ENCODE measurements at places on chromosomes 4 and X.

DNA sequence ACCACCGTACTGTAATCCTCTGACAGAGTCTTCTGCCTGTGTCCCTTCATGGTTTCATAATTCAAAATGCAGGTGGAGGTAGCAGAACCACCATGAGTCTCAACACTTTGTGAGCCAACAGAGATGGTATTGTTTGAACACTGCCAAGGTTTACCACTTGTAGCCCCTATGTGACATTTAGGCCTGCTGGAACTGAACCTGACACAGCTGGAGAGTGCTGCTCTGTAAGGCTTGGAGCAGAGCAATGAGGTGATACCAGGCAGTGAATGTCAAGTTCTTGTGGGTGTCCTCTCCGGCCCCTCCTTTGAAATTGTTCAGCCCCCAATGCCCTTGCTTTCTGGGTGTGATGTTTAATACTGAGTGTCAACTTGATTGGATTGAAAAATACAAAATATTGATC lies 1042.9 kb downstream of the ARAP2 start:
- DNase-seq: no peak

DNA sequence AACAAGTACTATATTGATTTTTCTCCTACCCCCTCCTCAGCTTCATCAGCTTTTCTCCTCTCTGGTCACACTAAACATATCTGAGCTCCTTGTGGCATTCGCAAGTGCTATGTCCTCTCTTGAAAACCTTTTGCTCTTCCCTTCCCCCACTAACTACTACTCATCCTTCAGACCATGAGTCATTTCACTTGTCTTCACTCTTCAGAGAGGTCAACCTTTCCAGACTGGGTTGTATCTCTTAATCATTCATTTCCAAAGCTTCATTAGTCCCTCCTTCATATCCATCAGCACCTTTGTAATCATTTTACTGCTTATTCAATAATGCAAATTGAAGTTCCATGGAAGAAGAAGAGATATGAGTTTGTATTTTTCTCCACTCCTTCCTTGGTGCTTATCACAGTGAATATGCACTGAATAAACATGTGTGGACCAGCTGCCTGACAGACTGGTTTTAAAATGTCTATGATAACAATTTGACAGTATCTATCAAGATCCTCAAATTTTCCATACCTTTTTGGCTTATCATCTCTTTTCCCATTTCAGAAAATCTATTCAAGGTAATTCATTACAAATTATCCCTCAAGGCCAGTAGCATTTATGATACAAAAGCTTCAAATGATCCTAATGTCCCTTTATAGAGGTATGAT lies 28.4 kb downstream of the DDX60L start:
- DNase-seq: no peak

DNA sequence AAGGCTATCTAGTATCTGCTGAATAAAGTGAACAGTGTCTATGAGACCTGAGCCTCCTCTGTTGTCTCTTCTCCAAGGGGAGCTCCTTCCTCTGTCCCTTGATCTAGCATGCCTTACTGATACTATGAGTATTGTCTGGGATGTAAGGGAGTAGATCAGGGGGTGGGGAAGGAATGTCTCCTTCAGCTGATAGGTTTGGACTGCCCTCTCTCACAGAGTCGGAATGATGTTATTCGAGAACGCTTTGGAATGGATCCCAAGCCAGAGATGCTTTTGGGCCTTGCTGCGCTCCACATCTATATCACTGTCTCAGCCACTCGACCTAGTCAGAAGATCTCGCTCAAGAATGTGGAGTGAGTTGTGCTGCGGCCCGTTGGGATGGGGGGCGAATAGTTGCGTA lies 68.3 kb upstream of the PRPS1 start:
- no peak for DNase-seq

DNA sequence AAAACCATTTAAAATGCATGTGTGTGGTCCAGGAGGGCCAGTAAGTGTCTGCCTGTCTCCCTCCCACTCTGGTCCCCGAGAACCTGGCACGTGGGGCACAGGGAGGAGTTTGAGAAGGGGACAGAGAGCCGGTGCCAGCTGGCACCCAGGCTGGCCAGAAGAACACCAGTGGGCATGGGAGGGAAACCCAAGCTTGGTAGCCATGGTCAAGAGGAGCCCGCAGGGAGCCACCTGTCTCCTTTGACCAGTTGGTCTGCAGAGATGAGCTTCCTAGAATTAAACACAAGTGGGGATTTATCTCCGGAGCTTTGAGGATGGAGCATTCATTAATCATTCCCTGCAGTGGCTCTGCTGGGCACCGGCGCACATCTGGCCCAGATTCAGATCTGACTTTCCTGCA lies 41.6 kb downstream of the HMX1 start:
- no peak for DNase-seq

DNA sequence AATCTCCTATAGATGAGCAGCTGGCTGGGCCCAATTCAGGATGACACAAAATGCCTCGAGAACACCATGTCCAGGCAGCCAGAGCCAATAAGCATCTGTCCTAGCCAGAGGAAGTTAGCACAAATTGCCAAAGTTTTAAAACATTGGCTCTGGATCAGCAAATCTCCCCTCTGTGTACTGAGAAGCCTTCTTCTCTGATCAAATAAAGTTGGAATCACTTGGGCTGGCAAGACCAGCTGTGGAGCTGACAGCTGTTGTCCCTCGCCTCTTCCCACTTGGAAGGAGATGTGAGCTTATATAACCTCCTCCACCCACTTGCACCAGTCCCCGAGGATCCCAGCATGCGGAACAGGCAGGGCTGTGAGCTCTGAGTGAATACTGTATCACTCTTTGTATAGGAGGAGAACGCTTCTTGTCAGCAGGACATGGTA lies 183.9 kb downstream of the OPHN1 start:
- DNase-seq: no peak

- DNase-seq: no peak
Observed at GRCh38 chr4:157023941-157024340, 52.0 kb upstream of the GLRB start.

DNA sequence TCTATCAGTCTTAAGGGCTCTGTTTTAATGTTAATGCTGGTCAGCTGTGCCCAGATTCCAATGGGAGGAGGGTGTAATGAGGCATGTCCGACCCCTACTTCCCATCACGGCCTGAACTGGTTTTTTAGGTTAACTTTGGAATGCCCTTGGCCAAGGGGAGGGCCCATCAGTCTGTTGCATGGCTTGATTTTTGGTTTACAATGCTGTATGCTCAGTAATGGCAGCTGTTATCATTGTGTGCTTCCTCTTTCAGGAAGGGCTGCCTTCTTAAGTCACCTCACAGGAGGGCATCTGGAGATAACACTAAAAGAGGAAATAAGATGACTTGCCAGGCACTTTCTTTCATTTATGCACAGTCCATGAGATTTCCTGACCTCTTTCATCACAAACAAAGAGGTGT lies 36.3 kb downstream of the ATXN3L start:
- no peak for DNase-seq

- DNase-seq: no peak
Observed at GRCh38 chr4:86243750-86244149, 116.1 kb downstream of the MAPK10 start.

DNA sequence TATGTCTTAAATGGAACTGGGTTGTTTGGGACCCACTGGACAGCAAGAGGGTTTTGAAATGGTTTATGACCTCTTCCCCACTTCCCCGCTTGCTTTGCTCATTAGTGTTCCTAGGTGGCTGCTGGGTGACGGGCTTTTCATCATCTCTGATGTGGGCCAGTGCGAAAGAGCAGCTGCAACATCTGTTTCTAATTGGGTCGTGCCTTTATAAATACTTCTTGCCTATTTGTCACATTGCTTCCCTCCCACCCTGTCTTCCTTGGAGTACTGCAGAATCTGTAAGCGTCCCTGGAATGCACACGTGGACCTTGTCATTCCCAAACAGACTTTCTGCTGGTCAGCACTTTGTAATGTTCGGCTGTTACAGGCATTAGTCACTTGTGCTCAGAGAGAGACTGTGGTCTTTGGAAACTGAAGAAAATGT lies 35.2 kb downstream of the SEPTIN11 start:
- no peak for DNase-seq

GRCh38 chrX:48573690-48574269 lies 504 bp upstream of the RBM3 start:
- no peak for DNase-seq

DNA sequence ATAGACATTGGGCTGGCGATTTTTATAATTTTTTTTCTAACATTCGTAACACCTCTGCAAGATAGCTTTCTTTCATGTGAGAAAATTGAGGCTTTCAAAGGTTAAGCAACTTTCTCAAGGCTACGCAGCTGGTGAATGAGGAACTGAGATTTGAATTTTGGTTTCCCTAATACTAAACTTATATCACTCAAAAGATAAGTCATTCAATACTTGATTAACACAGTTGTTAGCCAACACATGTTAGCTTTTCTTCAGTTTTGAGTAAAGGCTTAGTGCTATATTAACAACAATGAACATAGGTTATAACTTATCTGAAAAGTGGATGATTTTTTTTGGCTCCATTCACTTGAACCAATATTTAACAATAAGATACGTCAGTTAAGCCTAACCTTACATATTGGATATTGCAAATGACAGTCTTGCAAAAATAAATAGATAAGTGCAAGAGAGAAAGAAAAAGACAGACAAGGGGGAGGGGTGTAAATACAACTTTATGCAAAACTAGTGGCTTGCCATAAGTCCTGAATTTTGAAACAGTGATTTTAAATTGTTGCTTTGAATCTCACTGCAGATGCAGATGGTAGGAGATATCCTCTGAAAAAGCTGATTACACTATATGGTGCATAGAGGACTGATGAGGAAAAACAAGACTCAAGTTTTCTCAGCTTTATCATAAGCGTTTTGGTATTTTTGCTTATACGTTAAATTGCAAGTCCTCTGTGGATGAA lies 11.1 kb upstream of the GPM6A start:
- DNase-seq: no peak

- no peak for DNase-seq
Observed at GRCh38 chr4:119040694-119041185, 94.9 kb upstream of the MYOZ2 start.

GRCh38 chr4:57628004-57628403 lies 517.8 kb upstream of the IGFBP7 start:
- DNase-seq: no peak

DNA sequence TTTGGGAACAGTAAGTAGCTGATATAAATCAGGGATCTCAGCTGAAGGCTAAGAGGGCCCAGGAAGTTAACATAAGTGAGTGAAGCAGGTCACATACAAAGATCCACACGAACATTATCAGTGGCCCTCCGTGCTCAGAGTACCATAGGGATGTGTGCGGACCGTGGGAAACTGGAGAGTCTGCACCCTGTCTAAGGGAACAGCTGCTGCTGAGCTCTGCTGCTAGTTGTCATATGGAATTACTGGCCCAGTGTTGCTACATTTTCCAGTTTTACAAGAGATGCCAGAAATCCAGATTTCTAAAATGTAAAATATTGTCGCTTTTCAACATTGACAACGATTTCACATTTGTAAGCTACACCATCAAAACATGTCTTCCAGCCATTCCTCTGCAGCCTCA lies 90.5 kb downstream of the RTL5 start:
- DNase-seq: no peak

DNA sequence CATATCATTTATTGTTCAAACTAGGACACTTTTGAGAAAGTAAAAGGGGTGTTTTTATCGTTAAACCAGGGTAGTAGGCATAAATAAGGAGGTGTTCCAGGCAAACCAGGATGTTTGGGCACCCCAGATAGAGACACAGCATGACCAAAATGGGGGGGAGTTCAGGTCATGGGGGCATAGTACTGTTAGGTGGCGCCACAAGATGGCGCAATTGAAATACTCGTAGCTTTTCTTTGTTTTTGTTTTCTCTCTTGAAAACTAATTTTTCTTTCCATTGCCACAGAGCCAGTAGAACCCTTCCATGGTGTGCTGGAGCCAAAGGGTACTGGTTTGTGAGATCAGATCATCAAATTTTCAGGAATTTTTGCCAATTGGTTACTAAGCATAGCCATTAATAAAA lies 283.4 kb downstream of the BCOR start:
- peak; percentile 6 for DNase-seq

DNA sequence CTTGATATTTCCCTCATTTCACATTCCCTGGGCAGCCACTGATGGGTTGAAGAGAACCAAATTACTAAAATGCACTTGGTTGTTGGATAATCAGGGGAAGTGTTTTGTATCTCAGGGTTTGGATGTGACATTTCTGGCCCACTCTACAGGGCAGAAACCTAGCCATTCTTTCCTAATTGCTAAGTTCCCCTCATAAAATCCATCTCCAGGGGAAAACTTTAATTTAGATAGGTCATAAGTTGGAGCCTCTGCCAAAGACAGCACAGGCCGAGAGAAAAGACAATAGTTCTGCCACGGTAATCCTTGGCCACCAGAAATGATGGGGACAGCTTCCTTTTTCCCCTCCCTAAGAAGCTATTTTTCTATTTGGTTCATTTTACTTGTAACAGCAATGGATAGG lies 192.7 kb upstream of the C1QTNF7 start:
- no peak for DNase-seq

DNA sequence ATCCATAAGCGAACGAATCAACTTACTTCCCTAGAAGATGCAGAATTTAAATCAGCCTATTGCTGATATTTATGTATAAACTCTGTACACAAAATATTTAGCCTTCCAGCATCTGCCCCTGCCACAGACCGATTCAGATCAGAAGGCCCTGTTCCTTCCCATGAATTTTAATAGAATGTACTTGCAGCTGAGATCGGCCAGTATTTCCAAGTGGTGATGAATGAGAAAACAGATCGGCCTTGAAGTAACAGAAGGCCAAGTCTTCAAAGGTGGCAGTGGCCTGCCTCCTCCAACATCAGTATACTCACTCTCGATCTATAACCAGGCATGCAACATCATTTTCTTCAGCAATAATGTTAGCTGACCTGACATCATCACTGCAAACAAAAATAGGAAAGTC lies 66.4 kb downstream of the PRKG2 start:
- no peak for DNase-seq

DNA sequence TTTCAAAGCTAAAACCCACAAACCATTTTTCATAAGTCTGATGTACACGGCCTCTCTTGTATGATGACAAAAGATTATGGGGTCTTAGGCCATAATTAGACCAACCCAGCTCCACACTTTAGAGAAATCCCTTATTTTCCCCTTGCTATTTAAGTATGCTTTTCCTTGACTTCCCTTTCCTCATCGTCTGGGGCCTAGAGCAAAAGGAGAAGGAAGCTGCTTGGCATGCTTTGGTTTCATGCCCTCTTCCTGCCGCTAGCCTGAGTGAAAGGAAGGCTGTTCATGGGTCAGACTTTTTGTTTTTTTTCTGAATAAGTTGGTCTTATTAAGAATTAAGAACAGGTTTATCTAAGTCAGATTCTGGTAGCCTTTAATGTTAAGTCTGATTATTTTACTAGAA lies 10.6 kb upstream of the RASGEF1B start:
- DNase-seq: no peak

- DNase-seq: no peak
Observed at GRCh38 chr4:149265645-149266044, 550.0 kb downstream of the IQCM start.

GRCh38 chrX:130772776-130773143 lies 130.2 kb downstream of the ENOX2 start:
- DNase-seq: no peak

GRCh38 chr4:137531986-137532868 lies at the start of gene PCDH18:
Gene PCDH18, minus strand, starts transcription at chr4:137532494. Its CDS starts 406 bp downstream, at chr4:137532088.
- DNase-seq: peak; percentile 8

GRCh38 chrX:118225711-118226428 lies 109.3 kb upstream of the KLHL13 start:
- DNase-seq: no peak

Data from T-helper 1 cell (primary cell).